Stimulated activated memory B cell treated with anti-CD40 and anti-IgM and Interleukin-4, amounts not matched to agents 10 μg/mL and 1 μg/mL and 100 μg/mL, for 72 hours (primary cell): ENCODE measurements at places on chromosomes 3 and 15.

DNA sequence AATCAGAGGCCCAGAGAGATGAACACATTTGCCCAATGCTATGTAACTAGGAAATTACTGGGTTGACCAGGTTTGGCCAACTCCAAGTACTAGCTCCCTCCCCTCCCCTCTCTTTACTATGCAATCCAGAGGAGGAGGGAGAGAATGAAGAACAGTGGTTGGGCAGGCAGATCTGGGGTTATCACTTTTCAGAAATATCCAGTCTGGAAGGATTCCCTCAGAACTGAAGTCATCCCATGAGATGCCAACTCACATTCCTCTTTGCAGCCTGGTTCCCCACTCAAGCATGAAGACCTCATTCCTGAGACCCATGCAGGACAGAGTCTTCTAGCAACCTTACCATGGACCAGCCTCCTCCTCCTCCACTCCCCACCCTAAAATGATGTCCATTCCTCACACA lies 201.1 kb downstream of the TLE3 start:
- no peak for ATAC-seq

DNA sequence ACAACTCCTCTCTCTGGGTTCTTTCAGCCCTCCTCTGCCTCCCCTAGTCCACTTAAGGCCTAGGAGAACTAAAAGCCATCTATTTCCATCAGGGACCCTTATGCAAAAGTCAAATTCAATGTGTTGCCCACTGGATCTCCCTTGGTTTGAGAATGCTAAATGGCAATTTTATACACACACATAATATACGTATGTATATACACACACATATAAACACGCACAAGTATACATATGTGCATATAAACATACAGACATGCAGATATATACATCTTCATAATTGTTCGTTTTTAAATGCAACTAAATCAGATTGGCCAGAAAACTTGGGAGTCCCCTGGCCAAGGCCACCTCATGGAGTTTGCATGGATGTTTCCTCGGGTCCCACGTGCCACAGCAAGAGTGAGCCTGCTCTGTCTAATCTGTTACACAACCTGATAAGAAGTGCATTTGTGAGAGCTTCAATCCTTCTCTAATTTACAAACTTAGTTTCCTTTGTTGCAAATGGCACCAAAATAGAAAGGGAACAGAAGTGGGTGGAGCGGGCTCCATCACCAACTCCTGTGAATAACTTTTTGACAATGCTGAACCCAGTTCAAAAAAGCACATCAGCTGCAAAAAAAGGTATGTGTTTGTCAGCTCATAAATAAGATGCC lies 84.2 kb downstream of the FOXP1 start:
- no peak for ATAC-seq

DNA sequence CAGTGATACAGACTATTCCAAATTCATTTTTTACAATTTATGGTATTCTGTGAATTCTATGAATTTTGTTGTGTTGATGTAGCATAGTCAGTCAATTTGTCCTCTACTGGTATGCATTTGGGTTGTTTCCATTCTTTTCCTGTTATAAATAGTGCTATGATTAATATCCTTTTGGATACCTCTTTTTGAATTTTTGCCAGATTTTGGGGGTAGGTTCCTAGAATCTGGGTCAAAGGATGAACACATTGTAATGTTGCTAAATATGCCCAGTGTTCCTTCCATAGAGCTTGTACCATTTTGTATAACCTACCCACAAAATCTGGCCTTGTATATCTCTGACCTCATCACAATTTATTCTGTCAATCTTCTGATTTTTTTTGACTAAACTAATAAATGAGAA lies 44.4 kb upstream of the C3orf38 start:
- ATAC-seq, result no peak

DNA sequence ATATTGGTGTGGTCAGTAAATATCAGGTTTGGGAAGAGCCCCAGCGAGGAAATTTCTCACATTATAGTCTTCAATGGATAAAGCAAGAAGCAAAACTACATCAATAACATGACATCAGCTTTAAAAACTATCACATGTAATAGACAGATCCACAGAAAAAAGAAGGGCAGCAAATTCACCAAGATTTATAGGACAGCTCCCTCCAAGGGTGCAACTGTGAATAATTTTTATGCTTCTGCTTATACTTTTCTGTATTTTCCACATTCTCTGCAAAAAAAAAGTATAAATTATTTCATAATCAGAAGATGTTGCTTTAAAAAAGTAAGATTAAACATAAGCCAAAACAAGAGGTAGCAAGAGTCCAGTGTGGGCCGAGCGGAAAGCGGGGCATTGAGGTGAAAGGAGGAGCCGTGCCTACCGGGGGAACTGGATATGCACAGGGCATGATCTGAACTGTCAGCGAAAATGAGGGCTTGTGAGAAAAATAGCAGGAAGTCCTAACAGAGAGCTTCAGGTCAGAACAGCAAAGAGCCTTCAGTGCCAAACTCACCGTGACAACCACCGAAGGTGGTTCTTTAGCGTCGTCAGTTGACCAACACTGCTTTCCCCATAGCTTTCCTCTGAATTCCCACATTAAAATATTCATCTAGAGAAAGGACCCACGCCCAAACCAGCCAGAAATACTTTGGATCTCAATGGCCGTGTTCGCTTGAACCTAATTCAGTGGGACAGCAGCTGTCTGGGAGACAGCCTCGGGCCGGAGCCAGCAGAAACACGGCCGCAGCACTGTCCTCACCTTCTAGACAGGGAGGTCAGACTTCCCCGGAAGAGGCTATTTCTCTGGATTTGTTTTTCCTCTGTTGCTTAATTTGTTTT lies 59.8 kb downstream of the FAM174B start:
- no peak for ATAC-seq

GRCh38 chr3:27659279-27660021 lies 62.7 kb downstream of the EOMES start:
- no peak for ATAC-seq

DNA sequence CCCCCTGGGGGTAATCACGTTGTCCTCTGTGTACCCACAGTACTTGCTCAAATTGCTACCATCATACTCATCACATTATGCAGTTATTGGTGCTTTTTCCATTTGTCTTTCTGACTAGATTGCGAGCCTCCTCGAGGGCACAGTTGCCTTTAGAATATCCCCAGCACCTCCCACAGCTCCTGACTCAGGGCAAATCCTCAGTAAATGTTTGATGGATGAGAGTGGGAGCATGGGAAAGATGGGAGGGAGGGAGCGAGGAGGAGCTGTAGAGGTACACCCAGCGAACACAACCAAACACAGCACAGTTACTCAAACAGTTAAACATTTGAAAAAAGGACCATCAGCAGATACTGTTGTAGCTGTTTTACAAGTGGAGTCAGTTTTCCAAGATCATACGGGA lies 27.9 kb downstream of the SIDT1 start:
- ATAC-seq, result no peak

GRCh38 chr3:132622761-132623160 lies 25.7 kb downstream of the ACKR4 start:
- ATAC-seq, result no peak

- ATAC-seq, result no peak
These were observed 3.6 kb upstream of the KPNA4 start for GRCh38 chr3:160568989-160569388.

DNA sequence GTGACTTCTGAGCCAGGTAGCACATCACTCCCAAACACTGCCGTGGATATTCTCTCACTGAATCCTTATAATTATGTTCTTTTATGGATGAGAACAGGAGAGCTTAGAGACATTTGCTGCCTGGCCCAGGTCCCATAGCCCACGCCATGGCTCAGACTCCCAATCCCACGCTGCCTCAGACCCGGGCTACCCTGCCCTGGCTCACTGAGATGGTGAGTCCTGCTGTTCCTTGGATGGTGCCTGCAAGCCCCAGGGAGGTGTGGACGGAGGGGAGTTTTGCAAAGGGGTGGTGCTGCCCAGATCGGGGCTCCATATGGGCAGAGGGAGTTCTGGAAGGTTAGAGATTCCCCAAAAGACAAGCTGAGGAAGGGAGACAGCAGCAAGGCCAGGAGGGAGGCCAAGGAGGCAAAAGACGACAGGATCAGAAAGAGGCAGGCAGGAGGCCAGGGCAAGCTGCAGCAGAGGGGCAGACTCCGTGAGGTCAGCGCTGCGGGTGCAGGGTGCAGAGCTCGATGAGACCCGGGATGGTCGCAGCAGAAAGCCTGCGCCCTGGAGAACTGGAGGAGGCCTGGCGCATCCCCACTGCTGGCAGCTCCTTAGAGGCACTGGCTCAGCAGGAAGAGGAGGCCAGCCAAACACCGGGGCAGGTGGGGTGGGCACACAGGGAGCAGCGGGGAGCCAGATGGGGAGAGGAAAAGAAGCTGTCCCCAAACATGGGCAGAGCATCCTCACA lies 95.7 kb upstream of the ALDH1A3 start:
- no peak for ATAC-seq

GRCh38 chr15:60744826-60745460 lies 266.0 kb upstream of the ICE2 start:
- ATAC-seq, result no peak

DNA sequence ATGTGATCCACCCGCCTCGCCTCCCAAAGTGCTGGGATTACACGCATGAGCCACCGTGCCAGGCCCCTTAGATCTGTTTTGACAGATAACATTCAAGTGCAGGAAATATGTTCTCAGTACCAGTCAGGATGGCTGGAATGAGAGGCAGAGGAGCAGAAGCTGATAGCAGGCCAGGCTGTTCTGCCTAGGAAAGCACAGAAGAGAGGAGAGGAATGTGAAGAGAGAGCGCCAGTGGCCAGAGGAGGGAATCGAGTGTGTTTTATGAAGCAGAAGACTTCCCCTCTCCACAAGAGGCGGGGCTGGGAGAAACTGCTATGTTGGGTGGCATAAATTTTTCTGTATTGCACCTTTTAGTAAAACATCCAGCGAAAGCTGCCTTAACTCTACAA lies 32.0 kb upstream of the RYK start:
- ATAC-seq, result no peak

GRCh38 chr3:30268288-30268687 lies 338.1 kb upstream of the TGFBR2 start:
- no peak for ATAC-seq

DNA sequence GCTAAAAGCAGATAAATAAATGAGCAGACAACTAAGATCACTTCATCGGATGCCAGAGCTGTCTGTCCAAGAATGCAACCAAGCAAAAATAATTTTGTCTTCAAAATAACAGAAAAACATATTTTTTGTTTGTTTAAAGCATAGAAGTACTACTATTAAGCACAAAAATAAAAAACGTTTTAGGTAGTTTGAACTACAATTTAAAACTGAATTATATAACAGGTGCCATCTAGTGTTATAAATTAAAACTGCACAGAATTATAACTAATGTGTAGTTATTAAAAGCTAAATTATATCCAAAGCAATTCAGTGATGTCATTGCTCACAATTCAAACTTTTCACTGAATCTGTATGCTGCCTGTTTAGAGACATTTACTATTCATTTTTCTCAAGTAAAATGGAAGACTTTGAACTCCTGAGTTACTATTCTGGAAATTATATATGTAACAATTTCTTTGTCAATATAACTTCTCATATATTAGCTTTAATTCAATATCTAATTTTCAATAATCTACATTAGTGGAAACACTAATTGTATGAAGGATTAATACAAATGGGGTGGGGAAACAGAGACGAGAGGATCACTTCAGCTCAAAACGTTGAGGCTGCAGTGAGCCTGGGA lies 29.5 kb downstream of the LINS1 start:
- ATAC-seq, result no peak

DNA sequence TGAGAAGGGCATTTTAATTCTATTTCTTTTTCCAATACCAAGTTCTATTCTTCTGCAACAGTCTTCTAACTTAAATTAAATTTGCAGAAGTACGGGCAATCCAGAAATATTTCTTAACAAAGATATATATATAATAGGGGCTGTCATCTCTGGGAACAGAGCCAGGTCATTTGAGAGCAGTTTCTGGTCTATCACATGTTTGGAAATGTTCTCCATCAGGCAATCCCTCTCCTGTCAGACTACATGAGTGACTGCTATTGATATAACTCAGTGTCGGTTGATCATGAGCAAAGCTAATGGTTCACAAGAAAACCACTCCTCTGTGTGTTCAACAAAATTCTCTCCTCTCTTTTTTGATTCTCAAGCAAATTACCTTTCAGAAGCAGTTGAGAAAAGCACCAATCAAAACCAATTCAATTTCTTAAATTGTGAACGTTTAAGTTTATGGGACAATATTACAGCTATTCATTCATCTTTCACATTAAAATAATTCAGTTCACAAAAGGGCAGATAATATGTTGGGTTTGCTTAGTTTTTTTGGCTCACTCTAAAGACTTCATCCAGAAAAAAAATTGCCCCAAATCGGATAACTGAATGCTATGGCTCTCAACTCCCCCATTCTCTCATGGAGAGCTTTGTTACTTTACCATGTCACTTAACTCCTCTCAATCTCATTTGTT lies 152.9 kb upstream of the TGFBR2 start:
- ATAC-seq, result no peak

GRCh38 chr15:50148362-50148963 lies 29.4 kb upstream of the ATP8B4 start:
- ATAC-seq, result no peak

- no peak for ATAC-seq
These were observed 40.5 kb downstream of the FEZF2 start for GRCh38 chr3:62332835-62333244.

DNA sequence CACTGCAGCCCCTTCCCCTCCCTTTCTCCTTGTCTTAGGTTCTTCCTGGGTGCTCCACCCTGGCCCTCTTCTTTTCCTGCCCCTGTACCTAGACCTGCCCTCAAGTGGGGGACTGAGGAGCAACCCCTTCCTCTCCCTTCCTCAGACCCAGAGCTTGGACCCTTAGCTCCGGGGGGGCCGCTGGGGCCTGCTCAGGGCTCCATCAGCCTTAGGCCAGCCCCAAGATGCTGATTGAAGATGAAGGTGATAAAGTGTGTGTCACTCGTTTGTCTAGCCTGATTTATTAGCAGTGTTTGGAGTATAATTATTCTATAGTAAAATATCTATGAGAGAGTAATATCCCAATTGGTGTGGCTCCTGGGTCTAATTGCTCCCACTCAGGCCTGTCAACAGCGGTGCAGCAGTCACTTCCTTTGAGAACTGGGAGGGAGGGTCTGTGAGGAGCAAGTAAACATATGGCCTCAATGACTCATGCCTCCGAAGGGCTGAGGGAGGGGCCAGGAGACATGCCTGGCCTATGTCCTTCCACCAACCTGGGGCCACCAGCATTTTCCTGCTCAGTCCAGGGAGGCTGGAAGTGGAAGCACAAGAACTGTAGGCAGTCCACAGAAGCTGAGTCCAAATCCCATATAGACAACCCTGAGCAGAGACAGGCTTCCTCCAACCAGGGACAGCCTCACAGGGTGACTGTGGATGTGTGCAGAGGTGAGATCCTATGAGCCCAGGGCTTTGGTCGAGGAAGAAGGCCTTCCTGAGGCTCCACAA lies 123.2 kb downstream of the DNAJB8 start:
- ATAC-seq, result no peak

- no peak for ATAC-seq
These were observed 249.3 kb upstream of the THBS1 start for GRCh38 chr15:39331584-39331983.

DNA sequence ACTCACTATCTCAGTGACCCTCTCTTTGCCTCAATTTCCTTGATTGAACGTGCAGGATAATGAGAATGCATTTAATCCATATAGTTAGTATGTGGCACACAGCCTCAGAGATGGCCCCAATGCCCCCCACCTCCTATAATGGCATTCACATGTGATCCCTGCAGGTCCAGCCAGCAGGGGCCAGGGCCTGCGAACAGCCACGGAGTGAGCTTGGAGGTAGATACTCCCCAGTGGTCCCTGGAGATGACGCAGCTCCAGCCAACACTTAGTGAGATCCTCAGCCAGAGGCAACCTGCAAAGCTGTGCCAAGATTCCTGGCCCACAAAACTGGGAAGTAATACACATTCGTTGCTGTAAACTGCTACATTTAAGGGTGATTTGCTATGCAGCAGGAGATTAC lies 184.9 kb upstream of the NSMCE3 start:
- no peak for ATAC-seq

- ATAC-seq, result no peak
These were observed 53.6 kb downstream of the HOMER2 start for GRCh38 chr15:82898961-82899360.
